ENCODE measurements at places on chromosomes 7 and 10.
A peak's percentile ranks its signal among the peaks of the same experiment; 100 is the strongest.

GRCh38 chr7:831596-832166 is 595 bp upstream of the SUN1 start:
- no peak for DNase-seq

DNA sequence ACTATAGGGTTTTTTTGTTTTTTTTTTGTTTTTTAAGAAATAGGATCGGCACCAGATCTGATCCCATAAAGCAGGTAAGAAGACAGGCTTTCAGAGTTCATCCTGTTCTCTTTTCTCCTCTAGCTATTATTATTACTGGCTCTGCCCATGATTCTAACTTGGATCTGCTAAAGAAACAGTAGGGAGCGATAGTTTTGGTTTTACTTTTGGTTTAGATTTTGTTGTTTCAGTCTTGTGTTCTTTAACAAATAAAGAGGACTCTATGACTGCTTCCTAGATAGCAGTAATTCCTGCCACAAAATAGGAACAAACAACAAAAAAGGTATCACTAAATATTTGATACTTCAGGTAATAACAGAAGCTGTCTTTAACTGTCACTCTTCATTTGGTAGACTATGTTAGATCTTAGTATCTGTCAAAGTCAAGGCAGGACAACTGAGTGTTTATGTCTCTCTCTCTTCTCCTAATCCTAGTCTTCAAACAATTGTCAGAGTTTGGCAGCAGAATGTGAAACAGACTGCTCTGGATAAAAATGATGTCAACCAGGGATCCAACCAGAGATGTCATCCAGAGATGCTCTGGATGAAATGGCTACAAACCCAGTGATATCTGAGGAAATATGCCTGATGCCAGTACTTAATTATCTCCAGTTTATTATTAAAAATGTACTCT is 99.8 kb downstream of the KMT2C start:
- no peak for DNase-seq

GRCh38 chr7:14579971-14580370 is 322.6 kb downstream of the DGKB start:
- DNase-seq, result no peak

DNA sequence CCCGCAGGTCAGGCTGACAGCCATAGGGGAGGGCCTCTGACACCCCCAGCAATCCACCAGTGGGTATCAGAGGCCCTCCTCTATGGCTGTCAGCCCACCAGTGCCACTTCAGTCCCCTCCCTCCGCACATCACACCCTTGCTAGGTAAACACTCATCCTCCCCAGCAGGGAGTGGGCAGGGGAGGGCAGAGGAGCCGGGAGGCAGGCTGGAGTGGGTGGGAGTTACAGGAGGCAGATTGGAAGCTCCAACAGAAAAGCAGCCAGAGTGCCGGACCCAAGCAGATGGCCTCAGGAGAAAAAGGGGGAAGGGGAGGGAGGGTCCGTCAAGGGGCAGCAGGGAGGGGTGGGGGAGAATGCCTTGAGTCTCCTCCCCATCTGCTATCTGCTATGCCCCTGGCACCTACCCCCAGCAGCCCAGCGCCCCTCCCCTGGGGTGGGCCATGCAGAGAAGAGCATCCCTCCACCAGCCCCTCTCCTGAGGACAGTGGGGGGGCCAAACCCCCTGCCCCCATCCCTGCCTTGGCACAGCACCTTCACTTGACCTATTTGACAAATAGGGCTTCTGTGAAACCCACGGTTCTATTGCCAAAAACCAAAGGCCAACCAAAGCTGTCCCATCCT is 2.4 kb downstream of the RASGEF1A start:
- peak; percentile 52 for DNase-seq

- DNase-seq, result no peak
These were observed 22.2 kb downstream of the TMEM209 start for GRCh38 chr7:130182990-130183389.

DNA sequence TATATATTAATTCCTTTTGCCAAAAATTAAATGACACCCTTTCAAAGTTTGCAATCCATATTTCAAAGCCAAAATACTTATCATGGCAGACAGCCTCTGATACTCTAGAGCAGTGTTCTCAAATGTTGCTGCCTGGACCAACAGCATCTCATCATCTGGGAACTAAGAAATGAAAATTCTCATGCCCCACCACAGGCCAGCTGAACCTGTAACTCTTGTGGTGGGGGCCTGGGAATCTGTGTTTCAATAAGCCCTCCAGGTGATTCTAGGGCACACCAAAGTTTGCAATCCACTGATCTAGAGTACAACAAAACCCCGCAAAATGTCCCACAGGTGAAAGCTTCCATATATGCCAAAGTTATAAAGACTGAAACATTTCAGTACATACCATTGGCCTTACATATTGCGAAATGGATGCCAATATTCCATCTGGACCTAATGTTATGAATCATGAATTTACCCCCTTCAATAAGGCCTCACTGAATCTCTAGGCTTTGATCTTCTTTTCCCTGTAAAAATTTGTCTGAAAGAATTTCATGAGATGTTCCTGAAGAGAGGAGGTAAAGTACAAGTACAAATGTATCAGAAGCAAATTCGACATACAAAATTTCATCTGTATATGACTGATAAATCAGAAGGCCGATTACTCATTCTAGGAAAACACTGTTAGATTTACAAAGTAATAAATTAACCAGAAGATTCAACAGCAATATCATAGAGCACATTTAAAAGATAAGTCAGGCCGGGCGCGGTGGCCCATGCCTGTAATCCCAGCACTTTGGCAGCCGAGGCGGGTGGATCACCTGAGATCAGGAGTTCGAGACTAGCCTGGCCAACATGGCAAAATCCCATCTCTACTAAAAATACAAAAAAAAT is 25.3 kb upstream of the EPC1 start:
- DNase-seq, result no peak

DNA sequence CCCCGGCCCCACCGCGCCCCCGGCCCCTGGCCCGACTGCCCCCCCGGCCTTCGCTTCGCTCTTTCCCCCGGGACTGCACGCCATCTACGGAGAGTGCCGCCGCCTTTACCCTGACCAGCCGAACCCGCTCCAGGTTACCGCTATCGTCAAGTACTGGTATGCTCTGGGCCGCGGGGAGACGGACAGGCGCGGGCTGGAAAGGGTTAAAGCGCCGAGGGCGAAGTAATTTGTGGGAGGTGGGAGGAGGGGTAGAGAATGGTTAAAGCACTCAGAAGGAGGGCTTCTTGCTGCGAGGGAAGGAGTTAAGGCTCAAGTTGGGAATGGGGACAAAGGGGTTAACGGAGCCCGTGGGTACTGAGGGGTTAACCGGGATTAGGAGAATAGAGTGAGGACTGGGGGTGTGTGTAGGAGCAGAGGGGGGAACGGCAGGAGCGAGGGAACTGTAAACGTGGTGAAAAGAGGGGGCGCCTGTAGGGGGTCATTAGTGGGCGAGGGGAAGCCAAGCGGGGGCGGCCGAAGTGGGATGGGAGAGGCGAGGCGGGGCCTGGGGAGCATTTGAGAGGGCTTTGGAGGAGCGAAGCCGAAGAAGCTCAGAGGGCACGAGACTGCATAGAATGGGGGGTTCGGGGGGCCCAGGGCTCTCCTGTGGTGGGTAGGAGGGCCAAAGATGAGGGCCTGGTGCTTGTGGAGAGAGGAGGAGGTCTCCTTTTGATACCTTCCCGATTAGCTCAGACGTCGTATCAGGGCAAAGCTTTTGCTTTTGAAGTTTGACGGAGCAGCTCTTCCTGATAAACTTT is 605 bp downstream of the SUFU start:
- no peak for DNase-seq

GRCh38 chr7:42198974-42199668 is 37.9 kb downstream of the GLI3 start:
- no peak for DNase-seq

Data from coronary artery (tissue), 2 donors.